Motor neuron (in vitro differentiated cells): ENCODE measurements at places on chromosomes 16 and 17. TPM values are rescaled to one million over a fixed set of nuclear protein-coding genes. Genes with fewer than 3 reads are reported as not detected.
A peak's percentile ranks its signal among the peaks of the same experiment; 100 is the strongest.

- ATAC-seq = peak; percentile 80
These were observed 53.6 kb upstream of the ATF7IP2 start for GRCh38 chr16:10332241-10332640.

GRCh38 chr16:50490828-50491227 is 57.4 kb upstream of the NKD1 start:
- ATAC-seq = no peak

DNA sequence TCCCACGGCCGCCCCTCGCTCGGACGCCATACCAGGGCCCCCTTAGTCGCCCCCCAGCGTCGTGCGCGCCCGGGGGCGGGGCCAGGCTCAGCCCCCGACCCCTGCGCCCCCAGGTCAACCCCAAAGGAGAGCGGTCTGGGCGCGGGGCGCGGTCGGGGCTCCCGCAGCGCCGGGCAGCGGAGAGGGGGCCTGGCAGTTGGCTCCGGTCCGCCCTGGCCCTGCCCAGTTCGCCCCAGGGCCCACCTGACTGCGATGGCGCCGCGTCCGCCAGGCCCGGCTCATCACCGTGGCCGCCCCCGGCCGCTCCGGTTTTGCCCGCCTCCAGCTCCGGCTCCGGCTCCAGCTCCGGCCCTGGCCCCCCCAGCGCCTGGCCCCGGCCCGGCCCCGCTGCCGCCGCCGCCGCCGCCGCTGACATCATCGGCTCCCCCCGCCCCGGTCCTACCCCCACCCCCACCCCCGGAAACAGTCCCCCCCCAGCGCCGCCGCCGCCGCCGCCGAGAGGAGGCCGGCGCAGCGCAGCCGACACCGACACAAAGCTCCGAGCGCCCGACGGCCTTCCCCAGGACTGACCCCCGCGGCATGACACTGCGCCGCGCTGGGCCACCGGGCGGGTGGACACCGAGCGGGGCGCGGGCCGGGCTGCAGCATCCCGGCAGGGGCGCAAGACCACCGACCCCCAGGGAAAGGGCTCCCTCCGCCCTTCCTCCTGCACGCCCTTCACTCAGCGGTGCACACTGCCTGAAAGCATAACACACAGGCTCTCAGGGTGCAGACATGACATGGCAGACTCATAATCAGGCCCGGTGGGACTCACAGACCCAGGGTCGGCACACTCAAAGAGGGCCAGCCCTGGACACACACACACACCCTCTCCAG is at the start of gene ZBTB4:
Gene ZBTB4, minus strand, starts transcription at position 419 of the 876 bp plus-strand sequence. CDS start 12,830 bp downstream, outside the sequence.
- peak; percentile 34 for ATAC-seq

- peak; percentile 38 for ATAC-seq
These were observed 88.5 kb downstream of the ANKRD11 start for GRCh38 chr16:89401641-89402445.

- no peak for ATAC-seq
These were observed 27.1 kb downstream of the USP10 start for GRCh38 chr16:84726669-84727467.

DNA sequence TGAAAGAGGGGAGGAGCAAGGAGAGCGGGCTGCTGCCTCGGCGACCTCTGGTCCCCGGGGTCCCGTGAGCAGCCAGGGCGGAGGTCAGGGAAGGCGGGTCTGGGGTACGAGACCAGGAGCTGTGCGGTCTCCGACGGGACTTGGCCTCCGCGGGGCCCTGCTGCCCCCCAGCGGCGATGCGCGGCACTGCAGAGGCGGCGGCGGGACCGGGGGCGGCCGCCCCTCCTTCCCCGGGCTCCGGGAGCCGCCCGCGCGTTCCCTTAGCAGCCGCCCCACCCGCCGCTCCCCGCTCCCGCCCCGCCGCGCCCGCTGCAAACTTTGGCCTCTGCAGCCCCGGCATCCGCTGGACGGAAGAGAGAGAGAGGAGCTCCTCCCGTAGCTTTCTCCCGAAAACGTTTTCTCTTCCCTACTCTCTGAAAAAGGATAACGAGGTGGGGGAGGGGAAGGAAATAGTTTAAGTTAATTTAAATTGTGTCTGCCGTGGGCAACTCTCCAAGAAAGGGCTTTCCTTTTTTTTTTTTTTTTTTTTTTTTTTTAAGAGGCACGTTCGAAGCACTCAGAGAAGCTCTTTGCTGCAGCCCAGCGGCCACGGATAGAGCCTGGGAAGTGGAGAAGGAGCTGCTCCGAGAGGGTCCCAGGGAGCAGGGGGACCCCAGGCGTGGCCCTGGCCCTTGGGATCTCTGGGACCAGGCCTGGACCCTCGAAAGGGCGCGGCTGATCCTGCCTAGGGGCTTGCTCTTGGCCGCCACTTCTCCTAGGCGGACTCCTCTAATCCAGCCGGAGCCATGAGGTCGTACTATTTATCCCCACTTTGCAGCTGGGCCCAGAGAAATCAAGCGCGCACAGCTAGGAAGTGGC is 43.2 kb downstream of the C16orf82 start:
- peak; percentile 93 for ATAC-seq

DNA sequence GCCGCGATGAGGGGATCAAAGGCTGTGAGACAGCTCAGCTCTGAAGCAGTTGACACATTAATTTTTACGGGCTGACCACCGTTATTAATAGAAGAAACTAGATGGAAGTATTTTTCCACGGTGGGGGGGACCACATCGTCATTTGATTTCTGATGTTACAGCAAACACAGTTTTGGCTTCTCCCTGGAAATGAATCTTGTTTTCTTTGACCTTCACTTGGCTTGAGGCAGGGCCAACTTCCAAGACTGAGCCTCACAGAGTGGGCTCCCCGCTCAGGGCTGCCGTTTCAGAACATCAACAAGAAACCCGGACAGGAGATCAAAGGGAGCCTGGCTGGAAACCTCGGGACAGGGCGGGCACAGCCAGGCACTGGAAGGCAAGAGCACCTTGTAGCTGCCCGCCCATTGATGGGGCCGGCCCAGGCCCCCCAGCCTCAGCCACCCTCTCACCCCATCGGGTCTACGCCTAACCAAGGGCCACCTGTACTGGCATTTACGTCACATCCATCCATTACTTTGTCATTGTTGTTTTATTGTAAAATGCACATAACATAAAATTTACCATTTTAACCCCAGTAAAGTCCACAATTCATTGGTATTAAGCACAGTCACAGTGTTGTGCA is 124.6 kb downstream of the C16orf95 start:
- no peak for ATAC-seq

GRCh38 chr16:79769270-79769927 is 168.9 kb upstream of the MAF start:
- no peak for ATAC-seq

GRCh38 chr16:10356870-10357842 is 28.7 kb upstream of the ATF7IP2 start:
- ATAC-seq = no peak

DNA sequence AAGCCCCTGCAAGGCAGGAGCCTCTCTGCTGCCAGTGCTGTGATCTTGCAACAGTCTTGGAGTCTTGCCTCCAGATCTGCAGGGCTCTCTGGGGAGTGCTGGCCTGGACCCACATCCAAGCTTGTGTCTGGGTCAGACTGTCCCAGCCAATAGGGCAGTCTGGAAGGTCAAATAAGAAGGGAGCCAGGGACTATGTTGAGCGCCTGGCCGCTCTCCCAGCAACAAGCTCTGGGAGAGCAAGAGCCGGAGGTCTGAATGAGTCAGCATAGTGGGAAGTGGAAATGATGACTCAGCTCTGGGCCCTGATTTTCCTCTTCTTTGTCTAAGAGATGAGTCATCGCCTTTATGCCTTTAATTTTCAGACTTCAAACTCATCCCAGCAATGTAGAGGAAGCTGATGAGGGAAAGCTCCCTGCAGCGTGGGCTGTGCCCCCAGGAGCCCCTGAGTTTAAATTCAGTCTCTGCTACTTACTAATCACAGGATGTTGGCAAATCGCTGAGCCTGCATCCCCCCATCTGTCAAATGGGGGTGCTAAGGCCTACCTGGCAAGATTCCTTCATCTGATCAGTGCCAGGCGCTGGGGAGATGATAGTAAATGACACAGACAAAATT is 43.6 kb upstream of the HAPSTR1 start:
- ATAC-seq = peak; percentile 98

DNA sequence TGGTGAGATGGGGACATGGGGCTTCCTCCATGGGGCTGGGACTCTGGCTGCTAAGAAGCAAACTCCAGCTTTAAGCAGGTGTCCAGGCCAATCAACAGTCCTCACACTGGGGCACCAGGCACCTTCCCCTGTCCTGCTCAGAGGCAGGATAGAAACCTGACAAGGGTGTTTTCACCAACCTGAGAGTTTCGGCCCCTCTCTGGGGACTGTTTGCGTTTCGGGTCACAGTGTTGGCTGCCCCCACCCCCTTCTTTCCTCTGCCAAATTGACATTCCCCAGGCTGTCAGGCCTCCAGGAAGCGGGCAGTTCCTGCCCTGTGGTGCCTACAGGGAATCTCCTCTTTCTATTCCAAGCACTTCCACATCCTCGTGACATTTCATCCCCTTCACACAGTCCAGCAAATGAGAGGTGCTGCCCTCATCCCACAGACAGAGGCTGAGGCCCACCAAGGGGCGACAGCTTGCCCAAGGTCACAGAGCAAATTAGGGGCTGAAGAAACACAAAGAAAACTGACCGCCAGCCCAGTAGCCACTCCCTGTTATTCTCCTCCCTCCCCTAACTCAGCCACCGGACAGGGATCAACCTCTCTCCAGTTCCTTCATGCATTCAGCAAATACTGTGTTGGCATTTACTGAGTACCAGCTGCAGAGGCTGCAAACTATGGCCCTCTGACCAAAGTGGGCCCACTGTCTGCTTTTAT is 38.0 kb downstream of the MMP15 start:
- ATAC-seq = peak; percentile 25

DNA sequence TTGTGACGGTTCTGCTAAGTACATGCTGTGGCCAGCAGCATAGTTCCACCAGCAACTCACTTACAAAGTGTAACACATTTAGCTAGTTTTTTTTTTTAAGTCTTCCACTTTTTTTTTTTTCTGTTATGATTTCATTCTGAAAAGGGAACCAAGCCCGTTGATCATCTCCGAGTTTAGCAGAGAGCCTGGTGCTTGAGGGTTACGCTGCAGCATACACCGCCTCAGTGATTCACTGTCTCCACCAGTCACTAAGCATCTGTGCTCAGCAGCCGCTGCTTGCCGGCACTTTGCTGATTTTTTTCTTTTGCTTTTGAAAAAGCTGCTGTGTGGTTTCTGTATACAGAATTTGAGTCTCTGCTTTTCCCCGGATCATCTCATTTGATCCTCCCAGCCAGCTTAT is 194.5 kb upstream of the CDH13 start:
- peak; percentile 43 for ATAC-seq

DNA sequence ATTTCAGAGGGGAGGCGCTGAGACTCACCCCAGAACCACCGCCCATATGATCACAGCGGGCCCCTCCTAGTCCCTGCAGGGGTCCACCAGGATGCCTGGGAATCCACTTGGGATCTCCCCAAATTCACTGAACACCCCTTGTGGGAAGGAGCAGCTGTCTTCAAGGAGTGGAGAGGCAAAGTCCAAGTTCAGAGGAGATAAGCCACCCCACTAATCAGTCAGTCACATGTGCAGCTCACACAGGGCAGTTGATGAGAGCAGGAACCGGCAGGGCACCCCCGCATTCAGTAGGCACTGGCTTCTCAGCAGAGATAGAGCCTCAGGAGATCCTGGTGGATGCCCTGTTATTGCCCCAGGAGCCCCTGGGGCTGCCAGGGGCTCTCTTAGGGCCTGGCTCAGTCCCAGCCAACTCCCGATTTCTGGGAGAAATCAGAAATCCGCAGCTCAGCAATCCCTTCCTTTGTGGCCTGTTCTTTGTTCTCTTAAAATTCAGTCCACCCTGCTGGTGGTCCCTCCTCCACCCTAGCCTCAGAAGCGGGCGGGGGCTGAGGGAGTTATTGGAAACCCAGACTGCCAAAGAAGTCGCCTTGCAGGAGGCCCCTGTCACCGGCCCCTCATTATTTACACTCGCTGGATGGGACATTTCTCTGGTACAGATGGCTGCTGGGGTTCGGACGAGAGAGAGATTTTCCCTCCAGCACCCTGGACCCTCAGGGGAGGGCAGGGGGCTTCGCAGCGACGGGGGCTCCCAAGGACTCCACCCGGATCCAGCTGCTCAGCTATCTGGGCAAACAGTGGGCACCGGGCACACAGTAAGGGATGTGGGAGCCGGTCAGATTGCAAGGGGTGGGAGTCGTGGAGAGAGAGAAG is 1.8 kb downstream of the CDC42EP4 start:
- ATAC-seq = peak; percentile 0

DNA sequence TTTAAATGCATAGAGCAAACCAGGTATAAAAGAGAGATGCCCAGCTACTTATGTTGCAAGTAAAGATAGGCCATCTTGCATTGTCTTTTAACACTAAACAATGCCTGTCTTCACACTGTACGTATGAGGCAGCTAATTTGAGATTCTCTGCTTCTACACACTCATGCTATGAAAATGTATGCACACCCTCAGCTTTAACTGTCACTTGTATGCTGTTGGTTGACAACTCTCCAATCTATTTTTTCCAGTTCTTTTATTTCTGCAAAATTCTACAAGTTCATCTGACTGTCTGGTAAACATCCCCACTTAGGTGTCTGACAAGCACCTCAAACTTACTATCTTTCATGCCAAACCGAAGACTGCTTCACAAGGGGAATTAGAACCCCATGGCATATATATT is 131.7 kb upstream of the SOX9 start:
- ATAC-seq = no peak

DNA sequence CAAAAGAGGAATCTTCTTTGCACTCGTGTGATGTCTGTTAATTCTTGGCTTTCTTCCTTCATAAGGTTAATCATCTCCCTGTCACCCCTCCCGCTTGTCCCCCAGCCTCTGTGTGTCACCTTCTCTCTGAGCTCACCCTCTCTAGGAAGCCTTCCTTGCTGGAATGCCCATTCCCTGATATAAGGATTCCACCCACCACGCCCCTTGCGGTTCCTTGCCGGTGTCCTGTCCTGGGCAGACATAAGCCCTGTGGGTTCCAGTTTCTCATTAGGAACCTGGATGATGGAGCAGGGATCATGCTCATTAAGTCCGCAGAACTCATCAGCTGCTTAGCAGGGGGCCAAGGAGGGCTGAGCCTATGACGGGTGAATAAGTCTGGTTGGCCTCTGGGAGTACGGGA is 559.3 kb downstream of the MAF start:
- ATAC-seq = no peak

- no peak for ATAC-seq
These were observed 123.4 kb downstream of the ZFHX3 start for GRCh38 chr16:72924537-72924926.

Gene ALOXE3
- 2.6 TPM in 1 of 2 replicates, not detected in the other for total RNA-seq

Gene SP2
- total RNA-seq = 3.1 and 5.4 TPM in 2 replicates

Gene GOT2
- total RNA-seq = 63.7 and 66.7 TPM in 2 replicates

Gene BBS2
- total RNA-seq = 49.9 and 52.0 TPM in 2 replicates

Gene TP53TG3
- 1.1 TPM in 2 replicates for total RNA-seq

Gene GP1BA
- 2.2 TPM in 2 replicates for total RNA-seq

Gene ASPA
- 0.05 TPM in 2 replicates for total RNA-seq

Gene ODAD4
- total RNA-seq = 0.31 and 0.65 TPM in 2 replicates

Gene CCL14
- 0.15 and 0.38 TPM in 2 replicates for total RNA-seq

Gene ABCA6
- 10.2 and 12.6 TPM in 2 replicates for total RNA-seq

Gene SLC16A6
- total RNA-seq = 23.7 and 25.6 TPM in 2 replicates
